ENCODE measurements at places on chromosomes 13 and 19.

DNA sequence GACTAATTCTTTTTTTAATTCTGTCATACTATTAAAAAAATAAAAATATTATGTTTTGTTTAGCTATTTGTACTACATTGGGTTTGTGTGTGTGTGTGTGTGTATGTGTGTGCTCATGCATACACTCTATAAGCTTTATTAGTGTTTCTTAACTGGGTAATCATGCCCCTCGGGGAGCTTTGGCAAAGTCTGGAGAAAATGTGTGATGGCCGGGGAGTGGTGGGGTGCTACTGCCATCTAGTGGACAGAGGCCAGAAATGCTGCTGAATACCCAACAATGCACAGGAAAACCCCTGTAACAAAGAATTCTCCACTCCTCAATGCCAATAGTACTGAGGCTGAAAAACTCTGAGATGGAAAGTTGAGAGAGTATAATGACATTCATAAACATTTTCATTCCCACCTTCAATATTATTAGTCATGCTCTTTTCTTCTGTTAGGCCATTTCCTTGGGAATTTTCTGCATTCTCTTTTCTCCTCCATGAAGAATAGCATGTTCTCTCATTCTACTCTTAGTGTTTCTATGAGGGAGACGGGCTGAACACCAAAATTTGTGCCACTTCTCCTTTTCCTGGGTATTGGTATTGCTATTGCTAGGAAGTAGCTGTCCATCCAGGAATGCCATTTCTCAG is 157.3 kb downstream of the DNAJC3 start:
- peak; percentile 29 for DNase-seq
- H3K4me3 ChIP-seq: no peak overlapping the region
- H3K27ac ChIP-seq: no peak overlapping the region
- H3K4me1 ChIP-seq: peaks cover 3% of the 10 kb centered on the region
- H3K36me3 ChIP-seq: no peaks in the 10 kb centered on the region

- H3K36me3 ChIP-seq: no peaks in the 10 kb centered on the region
- H3K4me1 ChIP-seq: no peaks in the 10 kb centered on the region
- H3K4me3 ChIP-seq: no peak overlapping the region
- H3K27me3 ChIP-seq: no peaks in the 10 kb centered on the region
- DNase-seq: no peak
Measured at GRCh38 chr13:46354156-46355087, 32.6 kb downstream of the RUBCNL start.

DNA sequence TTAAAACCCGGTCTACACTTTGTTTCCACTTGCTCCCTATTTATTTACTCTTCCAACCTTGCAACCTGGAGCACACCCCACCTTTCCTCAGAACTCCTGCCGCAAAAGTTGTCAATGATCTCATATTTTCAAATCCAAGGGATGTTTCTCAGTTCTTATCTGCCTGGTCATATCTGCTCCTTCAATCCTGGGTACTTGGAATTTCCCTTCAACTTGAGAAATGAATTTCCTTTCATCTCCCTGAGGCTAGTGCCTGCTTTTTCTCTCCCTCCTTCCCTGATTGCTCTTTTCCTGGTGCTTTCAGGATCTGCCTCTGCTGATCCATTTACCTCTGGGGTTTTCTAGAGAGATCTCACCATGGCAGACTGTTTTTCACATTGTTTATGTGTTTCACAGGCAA is 154.8 kb upstream of the IRS2 start:
- H3K4me1 ChIP-seq: no peaks in the 10 kb centered on the region
- peaks cover 10% of the 10 kb centered on the region for H3K27me3 ChIP-seq
- no peak overlapping the region for H3K27ac ChIP-seq
- no peaks in the 10 kb centered on the region for H3K36me3 ChIP-seq

- H3K4me1 ChIP-seq: peaks cover 15% of the 10 kb centered on the region
- H3K27me3 ChIP-seq: no peaks in the 10 kb centered on the region
- DNase-seq: no peak
- H3K27ac ChIP-seq: no peak overlapping the region
Measured at GRCh38 chr13:98939660-98940191, 38.1 kb downstream of the DOCK9 start.
